NCI-H345 (cell line): ENCODE measurements at places on chromosomes 2 and 18.
A peak's percentile ranks its signal among the peaks of the same experiment; 100 is the strongest.

GRCh38 chr18:31454066-31454708, 6.6 kb downstream of the DSG3 start:
- DNase-seq: no peak

DNA sequence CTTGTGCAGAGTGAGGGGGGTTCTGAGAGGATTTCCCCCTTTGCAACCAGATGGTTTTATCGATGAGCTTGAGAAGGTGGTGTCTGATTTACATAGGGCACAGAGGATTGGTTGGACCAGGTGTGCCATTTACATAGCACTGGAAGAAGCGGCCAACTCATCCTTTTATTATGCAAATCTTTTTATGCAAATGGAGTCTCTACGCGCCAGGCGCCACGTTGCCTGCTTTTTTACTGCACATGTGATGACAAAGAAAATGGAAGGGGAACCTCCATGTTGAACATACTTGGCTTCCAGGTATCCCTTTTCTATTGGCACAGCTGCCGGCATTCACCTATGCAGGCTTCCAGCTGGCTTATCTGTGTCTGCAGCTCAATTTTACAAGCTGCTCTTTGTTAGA, 18.4 kb upstream of the TXNL4A start:
- DNase-seq: peak; percentile 58

GRCh38 chr2:46390036-46390435, 89.3 kb upstream of the TMEM247 start:
- DNase-seq: no peak

DNA sequence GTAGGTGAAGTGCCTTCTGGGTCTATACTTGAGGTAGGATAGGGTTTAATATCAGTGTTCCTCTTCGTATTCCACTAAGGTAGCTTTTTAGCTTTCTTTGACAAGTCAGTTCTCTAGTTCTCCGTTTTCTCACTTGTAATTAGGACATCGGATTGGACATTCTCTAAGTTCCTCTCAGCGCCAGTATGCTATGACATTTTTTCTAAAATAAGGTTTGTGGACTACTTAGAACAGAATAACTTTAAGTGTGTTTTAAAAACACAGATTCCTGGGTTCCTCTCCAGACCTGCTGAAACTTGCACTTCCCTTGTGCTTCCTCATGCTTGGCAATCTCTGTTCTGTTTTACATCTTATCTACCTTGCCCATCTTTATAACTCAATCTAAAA, 69.3 kb upstream of the YWHAQ start:
- DNase-seq: no peak

GRCh38 chr2:10977621-10978020, 65.9 kb downstream of the KCNF1 start:
- no peak for DNase-seq

GRCh38 chr18:35178260-35178659, 62.6 kb upstream of the ZNF397 start:
- DNase-seq: no peak

DNA sequence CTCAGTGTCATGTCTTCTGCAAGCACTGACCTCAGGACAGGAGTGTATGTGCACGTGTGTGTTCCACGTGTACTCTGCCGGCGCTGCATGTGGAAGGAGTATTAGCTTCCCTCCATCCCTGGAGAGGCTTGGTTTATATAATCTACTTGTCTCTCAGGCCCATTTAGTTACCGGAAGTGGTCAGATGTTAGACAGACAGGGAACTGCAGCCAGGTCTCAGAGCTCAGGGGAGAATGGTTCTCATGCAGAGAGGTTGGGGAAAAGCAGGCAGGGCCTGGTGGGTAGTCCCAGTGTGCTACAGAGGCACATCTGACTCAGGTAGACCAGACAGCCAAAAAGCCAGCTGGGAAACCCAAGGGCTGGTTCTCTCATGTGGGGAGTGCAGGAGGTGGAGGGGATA, 167.9 kb downstream of the CTIF start:
- no peak for DNase-seq

DNA sequence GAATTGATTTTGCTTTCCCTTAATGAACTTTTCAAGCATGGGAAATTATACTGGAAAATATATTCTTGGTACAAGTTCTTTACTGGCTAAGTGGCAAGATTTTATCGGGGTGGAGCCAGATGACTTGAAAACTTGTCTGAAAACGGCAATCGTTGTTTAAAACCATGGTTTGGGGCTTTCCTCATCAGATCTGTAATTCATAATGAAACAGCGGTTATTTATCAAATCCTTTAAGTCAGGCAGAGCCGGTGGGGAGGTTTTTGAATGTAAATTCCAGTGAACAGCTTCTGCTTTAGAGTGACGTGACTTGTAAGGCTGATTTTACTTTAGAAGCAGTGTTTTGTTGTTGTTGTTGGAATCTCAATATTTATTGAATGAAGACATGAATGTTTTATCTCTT, 2.6 kb downstream of the SEC11C start:
- DNase-seq: no peak

DNA sequence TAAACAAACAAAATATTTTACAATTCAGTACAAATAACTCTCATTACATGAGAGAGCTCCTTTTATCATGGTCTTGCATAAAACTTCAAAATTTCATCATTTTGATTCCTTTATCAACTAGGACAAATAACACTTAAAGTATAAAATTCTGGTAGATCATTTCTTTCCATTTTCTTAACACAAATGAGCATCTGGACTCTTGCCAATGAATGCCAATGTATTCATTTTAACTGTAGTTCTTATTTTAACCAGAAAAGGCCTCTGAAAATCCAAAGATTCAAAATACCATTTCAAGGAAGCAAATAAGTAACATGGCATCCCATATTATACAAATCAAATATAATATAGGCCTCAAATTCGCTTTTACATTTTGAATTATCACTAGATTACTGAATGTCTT, 13.8 kb upstream of the POU3F3 start:
- no peak for DNase-seq
